Cerebellar nuclear complex (tissue), 1 donor: ENCODE measurements at places on chromosomes 3 and 15.

GRCh38 chr3:129144786-129145185 is 16.1 kb downstream of the ISY1 start:
- no peak for DNase-seq

DNA sequence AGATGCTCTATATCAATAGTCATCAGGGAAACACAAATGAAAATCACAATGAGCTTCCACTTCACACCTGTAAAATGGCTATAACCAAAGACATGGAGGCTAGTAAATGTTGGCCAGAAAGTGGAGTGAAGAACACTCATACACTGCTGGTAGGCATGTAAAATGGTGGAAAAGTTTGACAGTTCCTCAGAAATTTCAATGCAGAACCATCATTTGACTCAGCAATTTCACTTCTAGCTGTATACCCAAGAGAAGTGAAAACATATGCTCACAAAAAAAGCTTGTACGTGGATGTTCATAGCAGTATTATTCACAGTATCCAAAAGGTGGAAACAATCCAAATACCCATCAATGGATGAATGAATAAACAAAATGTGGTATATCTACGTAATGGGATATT is 19.2 kb upstream of the TOP2B start:
- DNase-seq: no peak

GRCh38 chr3:152444029-152444641 is 175.4 kb downstream of the MBNL1 start:
- DNase-seq: peak; percentile 15

GRCh38 chr15:51075826-51076523 is 18.7 kb downstream of the TNFAIP8L3 start:
- DNase-seq: no peak

DNA sequence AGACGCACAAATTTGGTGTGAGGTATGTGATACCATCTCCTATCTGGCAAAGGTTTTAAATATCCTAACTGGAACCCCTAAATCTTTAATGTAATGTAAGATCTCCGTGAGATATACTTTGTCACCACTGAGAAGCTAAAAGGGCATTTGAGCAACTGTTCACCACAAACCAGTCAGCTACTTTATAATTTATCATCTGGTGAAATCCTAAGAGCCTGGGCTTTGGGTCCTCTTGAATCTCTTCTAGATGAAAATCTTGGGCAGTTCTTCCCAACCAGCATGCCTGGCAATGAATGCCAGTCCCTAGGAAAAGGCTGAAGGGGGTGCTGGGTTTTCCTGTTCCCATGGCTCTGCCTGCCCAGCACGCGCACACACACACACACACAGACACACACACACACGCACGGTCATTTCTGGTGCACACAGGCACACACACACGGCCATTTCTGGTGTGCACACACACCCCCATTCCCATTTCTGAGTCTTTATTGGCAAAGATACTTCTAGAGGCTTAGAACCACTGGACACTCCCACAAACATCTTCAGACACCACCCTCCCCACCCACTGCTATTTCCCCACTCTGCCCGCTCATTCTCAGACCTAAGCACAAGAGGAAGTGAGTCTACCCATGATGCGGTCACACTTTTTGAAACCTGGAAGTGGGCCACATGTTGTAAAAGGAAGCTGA is 72.6 kb downstream of the MYO1E start:
- DNase-seq: no peak

GRCh38 chr3:187292631-187293515 is 1.3 kb upstream of the MASP1 start:
- DNase-seq: no peak

DNA sequence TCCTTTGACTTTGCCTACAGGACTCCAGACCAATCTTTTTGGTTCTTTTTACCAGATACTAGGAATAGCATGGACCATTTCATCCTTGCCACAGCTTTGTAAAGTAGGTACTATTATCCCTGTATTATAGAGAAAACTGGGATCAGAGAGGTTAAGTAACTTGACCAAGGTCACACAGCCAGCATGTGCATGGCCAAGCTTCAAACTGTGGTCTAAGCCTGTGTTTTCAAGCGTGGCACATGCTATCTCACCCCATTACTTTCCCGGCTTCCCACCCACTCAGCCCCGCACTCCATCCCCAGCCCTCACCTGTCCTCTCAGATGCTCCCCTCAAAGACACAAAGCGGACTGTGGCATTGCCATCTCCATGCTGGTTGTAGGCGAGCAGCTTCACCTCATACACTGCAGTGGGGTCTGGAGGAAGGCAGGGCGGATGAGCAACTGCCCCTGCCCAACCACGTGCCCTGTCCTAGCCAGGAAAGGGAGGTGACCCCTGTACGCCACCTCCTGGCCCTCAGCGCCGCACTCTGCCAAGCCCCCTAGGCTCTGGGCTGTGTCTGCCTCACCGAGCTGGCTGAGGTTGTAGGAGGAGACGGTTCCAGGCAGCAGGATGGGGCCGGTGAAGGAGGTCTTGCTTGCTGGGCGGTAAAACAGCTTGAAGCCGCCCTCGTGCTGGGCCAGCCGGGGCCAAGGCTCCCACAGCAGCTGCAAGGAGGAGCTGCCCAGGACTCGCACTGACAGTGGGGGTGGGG is 25.7 kb downstream of the RNU5B-1 start:
- no peak for DNase-seq
